MCF 10A (cell line): ENCODE measurements at places on chromosomes 16 and 17.

- no peak overlapping the region for H3K4me3 ChIP-seq
- H3K4me1 ChIP-seq: no peaks in the 10 kb centered on the region
- no peak for DNase-seq
- no peaks in the 10 kb centered on the region for H3K36me3 ChIP-seq
These were observed 29.3 kb downstream of the MAF start for GRCh38 chr16:79571065-79571902.

- no peaks in the 10 kb centered on the region for H3K27me3 ChIP-seq
- H3K4me3 ChIP-seq: no peak overlapping the region
- DNase-seq: no peak
- H3K36me3 ChIP-seq: no peaks in the 10 kb centered on the region
These were observed 15.4 kb upstream of the RMI2 start for GRCh38 chr16:11329891-11330290.

GRCh38 chr17:69907132-69907847 is 167.7 kb upstream of the KCNJ16 start:
- H3K27ac ChIP-seq: no peak overlapping the region
- no peak for DNase-seq

DNA sequence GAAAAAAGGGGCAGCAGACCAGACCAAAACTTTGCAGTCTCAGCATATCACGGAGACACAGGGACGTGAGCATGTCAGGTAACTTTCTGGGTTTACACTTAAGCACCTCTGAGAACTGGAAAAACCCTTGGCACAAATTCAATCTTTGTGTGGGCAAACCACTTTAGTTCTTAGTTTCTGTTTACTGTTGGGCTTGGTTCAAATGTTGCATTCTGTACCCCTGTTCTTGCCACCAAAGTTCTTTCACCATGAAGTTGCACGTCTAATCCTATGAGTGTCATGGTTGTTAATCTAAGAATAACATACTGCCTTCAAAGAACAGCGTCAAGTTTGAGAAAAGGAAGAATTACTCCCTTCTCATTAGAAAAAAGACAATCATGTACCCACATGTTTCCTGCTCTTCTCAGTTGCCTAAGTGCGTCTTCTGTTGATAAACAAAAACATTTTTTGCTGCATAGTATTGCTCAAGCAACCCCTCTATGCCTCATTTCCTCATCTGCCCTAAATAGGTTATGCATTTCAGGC is 11.6 kb downstream of the KRT33A start:
- DNase-seq: peak; percentile 55
- no peak overlapping the region for H3K4me3 ChIP-seq
- H3K27ac ChIP-seq: peak overlapping the region; percentile 77
- H3K27me3 ChIP-seq: peaks cover 11% of the 10 kb centered on the region

DNA sequence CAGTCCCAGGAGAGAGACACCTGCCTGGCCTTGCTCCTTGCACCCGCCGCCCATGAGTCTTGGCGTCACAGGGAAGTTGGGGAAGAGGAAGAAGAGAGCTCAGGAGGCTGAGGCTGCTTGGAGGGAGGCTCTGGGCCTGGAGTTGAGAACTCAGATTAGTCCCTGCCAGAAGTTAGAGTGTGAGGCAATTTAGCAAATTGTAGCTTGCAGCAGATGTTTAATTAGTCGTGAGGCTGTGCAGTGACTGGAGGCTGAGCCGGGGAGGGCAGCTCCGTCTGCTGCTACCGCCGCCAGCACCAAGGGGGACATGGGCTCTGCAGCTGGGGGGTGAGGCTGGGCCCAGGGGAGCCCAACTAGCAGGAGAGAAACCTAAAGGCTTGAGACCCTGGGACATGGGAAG is 738.3 kb upstream of the EEF2KMT start:
- H3K27ac ChIP-seq: no peak overlapping the region
- no peaks in the 10 kb centered on the region for H3K27me3 ChIP-seq
- no peaks in the 10 kb centered on the region for H3K4me1 ChIP-seq
- no peaks in the 10 kb centered on the region for H3K36me3 ChIP-seq
- no peak overlapping the region for H3K4me3 ChIP-seq
- DNase-seq: no peak
